ENCODE measurements at places on chromosomes 1 and 21.
A peak's percentile ranks its signal among the peaks of the same experiment; 100 is the strongest.

DNA sequence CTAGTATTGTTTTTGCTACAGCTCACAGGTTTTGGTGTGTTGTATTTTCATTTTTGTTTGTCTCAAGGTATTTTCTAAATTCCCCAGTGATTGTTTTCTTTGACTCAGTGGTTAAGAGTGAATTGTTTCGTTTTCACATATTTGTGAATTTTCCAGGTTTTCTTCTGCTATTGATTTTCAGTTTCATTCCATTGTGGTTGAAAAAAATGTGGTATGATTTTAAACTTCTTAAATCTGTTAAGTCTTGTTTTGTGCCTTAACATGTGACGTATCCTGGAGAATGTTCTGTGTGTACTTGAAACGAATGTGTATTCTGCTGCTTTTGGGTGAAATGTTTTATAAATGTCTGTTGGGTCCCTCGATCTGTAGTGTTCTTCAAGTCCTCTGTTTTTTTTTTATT is 117.9 kb downstream of the KIF26B start:
- no peak for DNase-seq

GRCh38 chr1:9633493-9633892 is 18.0 kb upstream of the PIK3CD start:
- no peak for DNase-seq

DNA sequence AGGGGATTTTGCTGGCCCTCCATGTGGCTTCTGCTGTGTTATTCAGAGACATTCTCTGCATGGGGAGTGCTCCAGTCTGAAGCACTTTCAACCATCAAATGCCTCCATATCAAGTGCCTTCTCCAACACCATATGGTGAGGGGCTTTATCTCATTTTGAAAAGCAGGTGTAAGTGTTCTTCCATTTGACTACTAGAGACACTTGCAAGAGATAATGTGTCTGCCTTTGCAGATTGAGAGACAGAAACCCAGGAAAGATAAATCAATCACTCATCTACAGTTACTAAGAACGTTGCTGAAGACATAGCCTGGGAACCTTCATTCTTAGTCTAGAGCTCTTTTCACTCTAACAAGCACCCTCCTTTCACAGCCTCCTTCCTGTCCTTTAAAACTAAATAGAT is 29.5 kb upstream of the REG4 start:
- DNase-seq = no peak

GRCh38 chr1:231393668-231394067 is 28.4 kb downstream of the EGLN1 start:
- DNase-seq = no peak

- DNase-seq = peak; percentile 67
Measured at GRCh38 chr1:92755541-92756461, 29.1 kb downstream of the EVI5 start.

DNA sequence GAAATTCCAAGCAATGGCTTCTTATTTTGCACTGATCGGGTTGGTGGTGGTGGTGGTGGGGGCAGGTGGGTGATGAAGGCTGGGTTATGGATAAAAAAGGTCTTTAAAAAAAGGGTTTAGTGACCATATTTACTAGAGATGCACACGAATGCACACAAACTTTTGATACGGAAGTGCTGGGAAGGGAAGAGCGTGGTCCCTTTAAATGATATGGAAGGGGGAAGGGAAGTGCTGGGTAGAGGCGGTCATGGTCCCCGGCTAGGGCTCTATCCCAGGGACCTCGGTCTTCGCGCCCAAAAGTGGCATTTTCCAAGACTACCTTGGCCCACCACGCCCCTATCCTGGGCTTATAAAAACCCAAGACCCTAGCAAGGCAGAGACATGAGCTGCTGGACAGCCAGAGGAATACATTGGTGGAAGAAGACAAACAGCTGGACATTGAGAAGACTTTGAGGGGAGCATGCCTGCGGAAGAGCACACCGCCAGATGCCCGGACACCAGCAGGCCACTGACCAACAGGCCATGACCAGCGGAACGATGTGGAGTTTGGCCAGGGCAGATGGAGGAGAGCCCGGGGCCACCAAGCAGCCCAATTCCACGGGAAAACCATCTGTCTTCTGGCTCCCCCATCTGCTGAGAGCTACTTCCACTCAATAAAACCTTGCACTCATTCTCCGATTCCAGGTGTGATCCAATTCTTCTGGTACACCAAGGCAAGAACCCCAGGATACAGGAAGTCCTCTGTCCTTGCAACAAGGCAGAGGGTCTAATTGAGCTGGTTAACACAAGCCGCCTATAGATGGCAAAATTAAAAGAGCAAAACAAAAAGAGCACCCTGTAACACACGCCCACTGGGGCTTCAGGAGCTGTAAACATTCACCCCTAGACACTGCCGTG is 1720.2 kb downstream of the MRPL39 start:
- no peak for DNase-seq
